ENCODE measurements at places on chromosomes 12 and 14. TPM values are rescaled to one million over a fixed set of nuclear protein-coding genes. Genes with fewer than 3 reads are reported as not detected.

- DNase-seq: no peak
These were observed 259.0 kb downstream of the CCDC59 start for GRCh38 chr12:82099216-82099615.

GRCh38 chr14:85463512-85463911 is 66.4 kb upstream of the FLRT2 start:
- no peak for DNase-seq

The MDGA2 gene
- total RNA-seq: not detected

The SDS gene
- not detected for total RNA-seq

GRCh38 chr12:108633534-108634248 is at the start of gene SELPLG:
TSS of gene SELPLG (minus strand) at chr12:108633894. CDS start at chr12:108624307, 9,587 bp downstream.
- DNase-seq: peak; percentile 83

The ANKRD33 gene
- not detected for total RNA-seq

DNA sequence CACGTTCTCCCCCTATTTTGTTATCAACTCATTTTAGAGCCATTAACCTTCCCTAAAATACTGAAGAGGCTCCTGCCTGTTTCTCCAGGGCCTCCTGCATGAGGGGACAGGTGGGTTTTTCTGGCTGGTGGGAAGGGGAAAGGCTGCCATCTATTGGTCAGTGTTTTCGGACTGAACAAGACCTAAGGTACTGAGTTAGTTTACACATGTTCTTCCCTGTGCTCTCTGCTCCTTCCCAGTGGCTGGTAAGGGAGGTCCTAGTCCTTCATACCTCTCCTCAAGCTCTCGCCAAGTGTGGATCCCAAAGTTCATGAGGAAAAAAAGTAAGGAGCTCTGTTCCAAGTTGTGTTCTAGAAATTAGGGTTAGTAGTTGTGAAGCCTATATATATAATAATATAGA is 357.5 kb downstream of the FSCB start:
- DNase-seq: no peak

The EDDM3A gene
- not detected for total RNA-seq

The PNP gene
- 227 TPM for total RNA-seq

The SLC25A47 gene
- total RNA-seq: not detected
